ENCODE measurements at places on chromosomes 11 and 22. TPM values are rescaled to one million over a fixed set of nuclear protein-coding genes. Genes with fewer than 3 reads are reported as not detected.
A peak's percentile ranks its signal among the peaks of the same experiment; 100 is the strongest.

DNA sequence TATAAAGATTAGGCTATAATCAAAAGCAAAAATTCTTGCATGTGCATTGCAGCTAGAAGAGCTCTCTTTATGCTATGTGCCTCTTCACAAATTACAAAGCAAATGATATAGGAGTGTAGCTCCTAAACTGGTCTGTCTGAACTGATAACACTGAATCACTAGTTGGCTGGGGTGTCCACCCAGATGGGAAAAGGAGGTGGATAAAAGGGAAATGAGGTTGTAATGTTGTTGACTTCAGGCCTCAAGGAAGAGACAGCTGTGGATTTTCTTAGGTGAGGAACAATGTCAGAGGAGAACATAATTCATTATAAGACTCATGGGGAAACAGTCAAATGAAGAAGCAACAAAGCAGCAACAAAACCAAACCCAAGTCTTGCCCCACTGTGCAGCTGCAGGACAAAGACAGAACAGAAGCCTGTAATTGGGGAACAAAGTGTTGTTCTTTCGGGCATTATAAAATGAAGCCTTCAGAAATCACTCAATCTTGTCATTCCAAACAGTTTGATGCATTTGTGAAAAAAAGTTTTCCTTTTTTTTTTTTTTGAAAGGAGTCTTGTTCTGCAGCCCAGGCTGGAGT is 130.1 kb upstream of the DDI1 start:
- no peak for DNase-seq

The LGALS12 gene
- total RNA-seq = not detected

DNA sequence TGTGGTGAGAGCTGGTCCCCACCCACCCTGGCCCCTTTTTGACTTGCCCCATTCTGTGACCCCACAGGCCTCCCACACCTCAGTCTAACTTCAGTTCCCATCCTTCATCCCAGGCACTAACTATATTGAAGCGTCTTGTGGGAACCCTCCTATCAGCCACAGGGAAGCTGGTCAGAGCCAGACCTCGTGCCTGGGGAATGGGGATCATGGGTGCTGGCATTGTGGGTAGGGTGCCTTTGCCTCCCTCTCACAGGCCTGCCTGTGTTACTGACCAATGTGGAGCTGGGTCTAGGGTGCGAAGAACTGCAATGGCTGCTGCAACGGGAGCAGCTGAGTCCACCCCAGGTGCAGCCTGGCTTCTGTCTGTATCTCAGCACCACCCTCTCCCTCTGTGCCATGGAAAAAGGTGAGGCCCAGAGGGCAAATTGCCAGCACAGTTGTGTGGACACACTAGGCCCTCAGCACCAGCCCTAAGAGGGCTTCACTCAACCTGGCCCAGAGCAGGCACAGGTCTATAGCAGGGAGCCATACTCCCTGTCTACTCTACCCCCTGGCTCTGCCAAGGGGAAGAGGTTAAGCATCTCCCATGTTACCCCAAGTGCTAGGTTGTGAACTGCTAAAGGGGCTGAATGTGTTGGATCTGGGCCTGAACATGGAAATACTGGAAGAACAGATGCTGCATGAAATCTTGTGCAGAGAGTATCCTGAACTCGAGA is 37.3 kb downstream of the RRP8 start:
- DNase-seq = no peak

The TCF20 gene
- 68.2 TPM for total RNA-seq

- DNase-seq = no peak
These were observed 85.1 kb downstream of the RRAS2 start for GRCh38 chr11:14273895-14274294.

The DNAJC24 gene
- total RNA-seq = 21.9 TPM

The ARHGAP8 gene
- 0.49 TPM for total RNA-seq

DNA sequence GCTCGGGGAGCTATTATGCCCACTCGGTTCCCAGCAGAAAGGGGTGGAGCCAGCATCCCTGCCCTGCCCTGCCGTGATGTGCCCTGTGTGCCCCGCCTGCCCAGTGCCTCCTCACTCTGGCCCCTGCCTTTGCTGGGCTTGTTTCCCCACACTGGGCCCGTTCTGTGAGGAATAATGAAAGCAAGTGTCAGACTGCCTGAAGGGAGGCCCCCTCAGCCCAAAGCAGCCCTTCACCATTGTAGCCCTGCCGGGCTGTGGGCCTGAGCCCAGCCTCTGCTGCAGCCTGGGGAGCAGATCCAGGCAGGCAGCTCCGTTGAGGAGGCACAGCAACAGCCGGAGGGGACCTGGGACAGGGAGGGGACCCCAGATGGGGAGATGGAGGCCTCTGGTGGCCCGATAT is 20.2 kb upstream of the NEFH start:
- no peak for DNase-seq

DNA sequence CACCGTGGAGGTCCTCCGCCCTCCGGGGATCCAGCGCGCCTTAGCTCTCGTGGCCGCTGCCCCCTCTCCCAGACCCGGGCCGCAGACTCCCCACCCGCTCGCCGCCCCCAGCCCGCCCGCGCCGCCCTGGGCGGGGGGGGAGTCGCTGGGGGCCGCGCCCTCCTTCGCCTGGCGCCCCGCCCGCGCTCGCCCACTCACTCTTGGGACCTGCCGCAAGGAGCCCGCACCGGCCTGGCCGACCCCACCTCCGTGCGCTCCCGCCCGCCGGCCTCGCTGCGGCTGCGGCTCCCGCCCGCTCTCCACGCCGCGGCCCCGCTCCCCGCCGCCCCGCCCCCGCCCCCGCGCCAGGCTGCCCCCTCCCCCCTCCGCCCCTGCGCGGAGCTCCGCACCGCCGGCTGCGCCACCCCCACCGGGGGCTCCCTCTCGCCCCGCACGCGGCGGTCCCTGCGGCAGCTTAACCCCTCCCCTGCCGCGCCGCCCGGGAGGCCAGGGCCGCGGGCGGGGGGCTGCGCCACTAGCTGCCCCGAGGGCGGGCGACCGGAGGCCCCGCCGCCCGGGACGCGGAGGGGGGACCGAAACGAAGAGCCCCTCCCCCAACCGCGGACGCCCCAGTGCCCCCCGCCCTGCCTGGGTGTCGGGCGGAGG is 724 bp upstream of the RASGRP2 start:
- peak; percentile 37 for DNase-seq

The SAA4 gene
- total RNA-seq = not detected
